Activated CD8-positive, alpha-beta memory T cell treated with anti-CD3 and anti-CD28 coated beads for 4 hours (primary cell): ENCODE measurements at places on chromosomes 6 and 20.

DNA sequence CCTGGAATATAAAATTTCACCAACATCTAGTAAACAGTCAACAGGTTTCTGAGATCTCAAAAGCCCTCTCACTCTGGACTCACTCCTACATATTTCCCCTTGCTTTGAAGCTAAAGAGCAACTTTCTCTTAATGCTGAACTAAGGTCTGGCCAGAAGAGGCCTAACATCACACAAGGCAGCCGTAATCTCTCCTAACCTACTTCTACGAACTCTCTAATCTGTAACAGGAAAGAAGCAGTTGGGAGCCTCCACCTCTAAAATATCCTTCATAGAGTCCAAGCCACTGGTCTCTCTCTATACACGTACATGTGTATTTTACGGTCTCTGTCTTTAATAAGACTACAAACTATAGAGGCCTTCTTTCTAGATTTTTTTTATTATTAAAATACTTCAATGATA lies 72.0 kb downstream of the REV3L start:
- DNase-seq = no peak

GRCh38 chr6:30450909-30451841 lies 38.1 kb upstream of the HLA-E start:
- peak; percentile 39 for DNase-seq

DNA sequence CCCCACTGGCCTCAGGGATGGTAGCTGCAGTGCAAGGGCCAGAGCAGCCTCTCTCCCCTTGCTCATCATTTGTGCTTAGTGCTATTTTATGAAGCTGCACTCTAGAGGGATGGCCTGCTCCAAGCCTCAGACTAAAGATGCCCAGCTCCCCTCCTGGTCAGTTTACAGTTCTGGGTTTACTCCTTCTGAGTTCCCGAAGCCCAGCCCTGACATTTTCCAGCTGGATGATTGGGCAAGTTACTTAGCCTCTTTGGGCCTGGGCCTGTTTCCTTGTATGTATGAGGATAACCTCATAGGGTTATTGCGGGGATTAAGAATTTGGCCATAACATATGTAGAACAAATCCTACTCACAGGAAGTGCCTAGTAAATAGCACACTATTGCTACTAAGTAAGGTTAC lies 31.8 kb upstream of the EMILIN3 start:
- DNase-seq = no peak

GRCh38 chr20:51512645-51513044 lies 29.9 kb downstream of the NFATC2 start:
- no peak for DNase-seq

GRCh38 chr6:111764238-111765175 lies 108.7 kb downstream of the FYN start:
- peak; percentile 46 for DNase-seq

DNA sequence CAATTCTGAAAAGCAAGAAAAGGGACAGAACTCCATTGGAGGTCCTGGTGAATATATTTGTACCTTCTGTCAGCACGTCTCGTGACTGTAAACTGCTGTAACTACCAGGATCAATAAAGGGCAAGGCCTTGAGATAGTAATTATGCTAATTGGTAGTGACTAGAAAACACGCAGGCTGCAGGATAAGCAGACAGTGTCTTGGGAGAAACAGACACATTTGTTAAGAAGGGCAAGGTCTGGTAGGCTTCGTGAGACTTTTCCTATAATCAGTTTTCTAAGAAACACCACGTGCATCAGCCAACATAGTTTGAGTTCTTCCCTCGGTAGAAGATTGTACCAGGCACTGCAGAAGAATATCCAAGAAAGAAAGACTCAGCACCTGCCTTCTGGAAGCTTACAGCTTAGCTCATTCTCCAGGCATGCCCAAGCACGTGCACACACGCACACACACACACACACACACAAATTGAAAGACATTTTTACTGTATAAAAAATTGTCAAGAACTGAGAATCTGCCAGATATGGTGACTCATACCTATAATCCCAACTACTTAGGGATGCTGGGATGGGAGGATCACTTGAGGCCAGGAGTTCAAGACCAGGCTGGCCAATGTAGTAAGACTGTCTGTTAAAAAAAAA lies 167.0 kb upstream of the SASH1 start:
- no peak for DNase-seq
